ENCODE measurements at places on chromosomes 11 and 22.
A peak's percentile ranks its signal among the peaks of the same experiment; 100 is the strongest.

DNA sequence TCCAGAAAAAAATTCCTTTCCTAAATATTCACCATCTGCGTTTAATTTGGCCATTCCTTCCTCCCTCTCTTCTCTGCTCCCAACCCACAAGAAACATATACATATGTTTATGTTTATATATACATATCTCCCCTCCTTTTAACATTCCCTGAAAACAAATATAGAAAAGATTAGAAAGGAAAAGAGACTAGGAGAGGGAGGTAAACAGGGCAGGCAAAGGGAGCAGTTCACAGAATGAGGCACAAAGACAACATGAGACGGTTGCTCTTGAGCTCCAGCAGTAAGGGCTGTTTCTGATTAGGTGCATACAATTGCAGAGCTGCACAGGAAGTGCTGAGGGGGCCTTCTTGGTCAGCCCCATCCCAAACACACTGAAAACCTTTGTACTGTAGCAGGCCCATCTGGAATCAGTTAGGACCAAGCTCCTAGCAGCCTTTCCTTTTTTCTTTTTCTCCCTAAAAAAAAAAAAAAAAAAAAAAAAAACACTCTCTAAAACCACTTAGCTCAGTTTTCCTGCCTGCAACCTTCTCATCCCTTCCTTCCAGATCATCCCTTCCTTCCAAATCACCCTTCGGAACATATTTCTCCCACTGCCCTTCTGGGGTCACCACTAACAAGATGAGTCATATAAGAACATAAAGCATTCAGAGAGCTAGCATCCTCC, 57.0 kb downstream of the RBFOX2 start:
- no peak for DNase-seq

- no peak for DNase-seq
Measured at GRCh38 chr22:50252082-50253045, 1.3 kb upstream of the HDAC10 start.

- no peak for DNase-seq
Measured at GRCh38 chr11:61020551-61021235, 49.2 kb downstream of the CD6 start.

DNA sequence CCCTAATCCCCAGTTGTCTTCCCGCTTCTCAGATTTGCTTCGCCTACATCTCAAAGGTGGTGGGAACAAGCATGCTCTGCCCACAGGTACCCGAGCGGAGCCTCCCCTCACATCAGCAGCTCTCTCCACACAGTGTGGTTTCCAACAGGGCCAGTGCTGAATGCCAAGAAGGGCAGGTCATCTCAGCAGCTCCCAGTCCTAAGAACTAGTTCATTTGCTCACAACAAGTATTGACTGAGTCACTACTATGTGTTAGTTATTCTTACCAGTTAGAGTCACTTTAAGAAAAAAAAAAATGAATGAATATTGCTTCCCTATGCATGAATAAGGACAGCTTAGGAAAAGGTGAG, 66.2 kb downstream of the THAP12 start:
- no peak for DNase-seq

- no peak for DNase-seq
Measured at GRCh38 chr11:118530180-118530682, 761 bp upstream of the TMEM25 start.

DNA sequence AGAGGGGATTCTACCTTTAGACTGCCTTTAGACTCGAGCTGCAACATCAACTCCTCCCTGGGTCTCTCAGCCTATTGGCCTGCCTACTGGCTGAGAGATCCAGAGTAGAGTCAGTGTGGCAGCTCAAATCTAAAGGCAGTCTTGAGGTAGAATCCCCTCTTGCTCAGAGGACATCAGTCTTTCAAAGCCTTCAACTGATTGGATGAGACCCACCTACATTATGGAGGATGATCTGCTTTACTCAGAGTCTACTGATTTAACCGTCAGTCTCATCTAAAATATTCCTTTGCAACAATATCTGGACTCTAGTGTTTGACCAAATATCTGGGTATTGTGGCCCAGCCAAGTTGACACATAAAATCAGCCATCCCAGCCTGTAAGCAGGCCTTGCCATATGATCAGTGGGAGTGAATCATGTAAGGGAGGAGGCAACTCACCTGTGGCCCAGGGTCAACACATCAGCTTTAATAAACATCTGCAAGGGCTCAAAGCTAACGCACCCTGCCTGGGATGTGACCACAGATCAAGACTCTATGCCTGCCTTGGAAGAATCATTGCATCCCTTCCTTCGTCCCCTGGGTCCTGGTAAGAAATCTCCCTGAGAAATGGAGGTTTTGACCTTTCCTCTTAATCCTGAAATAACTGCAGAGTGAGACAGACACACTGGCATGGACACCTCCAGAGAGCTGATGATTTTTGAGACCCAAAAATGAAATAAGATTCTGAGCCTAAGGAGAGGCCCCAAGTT, 198.0 kb downstream of the DBX1 start:
- no peak for DNase-seq

- no peak for DNase-seq
Measured at GRCh38 chr22:22547692-22548300, 11.3 kb downstream of the PRAME start.

GRCh38 chr11:19962801-19963175, 197.5 kb downstream of the DBX1 start:
- DNase-seq = no peak

DNA sequence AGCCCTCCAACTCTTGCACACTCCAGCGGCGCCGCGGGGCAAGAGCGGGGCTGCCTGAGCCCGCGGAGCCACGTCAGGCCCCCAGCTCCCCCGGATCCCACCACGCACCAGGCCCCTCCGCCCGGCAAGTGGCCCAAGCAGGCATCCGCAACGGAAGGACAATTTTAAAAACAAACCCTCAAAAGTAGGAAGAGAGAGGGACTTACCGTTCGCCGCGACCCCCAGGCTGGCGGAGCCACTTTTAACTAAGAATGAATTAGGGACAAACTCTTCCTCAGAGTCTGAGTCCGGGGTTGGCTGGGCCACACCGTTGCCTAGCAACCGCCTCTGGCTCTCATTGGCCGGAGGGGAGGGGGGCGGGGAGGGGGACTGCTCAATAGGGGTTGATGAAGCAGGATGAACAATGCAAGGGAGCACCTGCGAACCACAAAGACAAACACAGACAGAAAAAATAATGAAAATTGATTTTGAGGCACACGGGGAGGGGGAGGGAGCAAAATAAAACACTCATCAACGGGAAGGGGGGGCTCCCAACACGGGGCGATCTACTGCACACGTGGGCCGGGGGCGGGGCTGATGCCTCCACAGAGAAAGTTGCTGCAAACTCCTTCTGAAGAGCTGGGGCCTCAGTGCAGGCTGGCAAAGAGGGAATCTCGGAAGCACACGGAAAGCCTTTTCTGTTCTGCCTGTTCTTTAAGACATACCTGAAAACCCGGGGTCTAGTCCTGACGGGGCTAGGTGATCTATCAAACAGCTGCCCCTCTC, 387.5 kb upstream of the NARS2 start:
- peak; percentile 64 for DNase-seq

- DNase-seq = no peak
Measured at GRCh38 chr22:36180038-36180880, 19.7 kb upstream of the APOL3 start.

- no peak for DNase-seq
Measured at GRCh38 chr11:1652026-1652425, 22.5 kb downstream of the KRTAP5-5 start.

- no peak for DNase-seq
Measured at GRCh38 chr11:82899186-82899820, 927 bp downstream of the PRCP start.

- no peak for DNase-seq
Measured at GRCh38 chr22:27175021-27175838, 517.8 kb downstream of the MIAT start.

GRCh38 chr11:36110668-36111410, 167.0 kb downstream of the LDLRAD3 start:
- DNase-seq = no peak

- DNase-seq = no peak
Measured at GRCh38 chr11:31959716-31960115, 131.2 kb upstream of the RCN1 start.

GRCh38 chr11:120917559-120918239, 106.2 kb upstream of the TBCEL start:
- no peak for DNase-seq

DNA sequence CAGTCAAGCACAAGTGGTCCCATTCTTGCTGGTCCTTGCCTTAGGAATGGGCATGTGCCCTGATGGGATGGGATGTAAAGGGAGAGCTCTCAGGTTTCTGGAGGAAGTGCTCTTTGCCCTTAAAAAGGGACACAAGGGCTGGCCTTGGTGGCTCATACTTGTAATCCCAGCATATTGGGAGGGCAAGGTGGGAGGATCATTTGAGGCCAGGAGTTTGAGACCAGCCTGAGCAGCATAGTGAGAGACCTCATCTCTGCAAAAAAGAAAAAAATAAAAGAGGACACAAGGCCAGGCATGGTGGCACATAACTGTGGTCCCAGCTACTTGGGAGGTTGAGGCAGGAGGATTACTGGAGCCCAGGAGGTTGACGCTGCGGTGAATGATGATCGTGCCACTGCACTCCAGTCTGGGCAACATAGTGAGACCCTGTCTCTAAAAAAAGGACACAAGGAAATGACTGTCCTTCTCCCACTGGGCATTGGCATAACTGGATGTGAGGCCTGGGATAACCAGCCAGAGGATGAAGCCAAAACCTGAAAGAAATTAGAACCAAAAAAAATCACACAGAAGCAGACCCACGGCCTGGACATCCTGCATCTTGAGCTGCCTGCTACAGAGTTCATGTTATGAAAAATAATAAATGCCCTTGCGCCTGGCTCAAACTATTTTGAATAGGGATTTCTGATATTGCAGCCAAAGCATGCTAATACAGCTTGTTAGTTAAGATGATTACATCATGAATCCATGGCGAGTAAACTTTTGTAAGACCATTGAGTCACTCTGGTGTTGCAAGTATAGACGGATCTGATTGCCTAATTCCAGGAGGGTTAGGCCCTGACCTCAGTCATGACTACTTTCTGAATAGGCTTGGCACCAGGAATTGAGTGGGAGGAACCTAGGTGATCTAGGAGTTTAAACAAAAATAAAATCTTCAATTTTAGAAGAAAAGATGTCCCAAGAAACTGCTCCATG, 12.9 kb upstream of the CRKL start:
- DNase-seq = no peak

- no peak for DNase-seq
Measured at GRCh38 chr22:37818409-37819104, 4.6 kb upstream of the GALR3 start.

- no peak for DNase-seq
Measured at GRCh38 chr11:112835591-112836255, 125.5 kb upstream of the NCAM1 start.

DNA sequence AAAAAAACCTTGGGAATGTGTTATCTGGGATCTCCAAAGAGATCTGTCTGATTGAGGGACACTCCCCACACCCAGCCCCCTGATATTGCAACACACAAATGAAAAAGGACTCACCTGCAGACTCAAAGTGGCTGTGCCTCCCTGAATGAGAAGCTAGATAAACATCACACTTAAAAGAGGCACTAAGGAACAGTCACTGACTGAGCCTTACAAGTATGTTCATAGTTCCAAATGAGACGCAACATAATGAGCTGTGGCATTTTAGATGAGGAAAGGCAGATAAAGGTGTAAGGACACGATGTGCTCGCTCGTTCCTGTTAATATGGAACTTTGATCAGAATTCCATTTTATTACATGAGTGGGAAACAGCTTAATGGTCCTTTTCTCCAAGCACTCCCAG, 21.0 kb upstream of the CFAP300 start:
- no peak for DNase-seq

- no peak for DNase-seq
Measured at GRCh38 chr11:111938687-111939160, 1.6 kb downstream of the DIXDC1 start.

GRCh38 chr11:8207080-8208000, 38.5 kb upstream of the RIC3 start:
- DNase-seq = no peak

DNA sequence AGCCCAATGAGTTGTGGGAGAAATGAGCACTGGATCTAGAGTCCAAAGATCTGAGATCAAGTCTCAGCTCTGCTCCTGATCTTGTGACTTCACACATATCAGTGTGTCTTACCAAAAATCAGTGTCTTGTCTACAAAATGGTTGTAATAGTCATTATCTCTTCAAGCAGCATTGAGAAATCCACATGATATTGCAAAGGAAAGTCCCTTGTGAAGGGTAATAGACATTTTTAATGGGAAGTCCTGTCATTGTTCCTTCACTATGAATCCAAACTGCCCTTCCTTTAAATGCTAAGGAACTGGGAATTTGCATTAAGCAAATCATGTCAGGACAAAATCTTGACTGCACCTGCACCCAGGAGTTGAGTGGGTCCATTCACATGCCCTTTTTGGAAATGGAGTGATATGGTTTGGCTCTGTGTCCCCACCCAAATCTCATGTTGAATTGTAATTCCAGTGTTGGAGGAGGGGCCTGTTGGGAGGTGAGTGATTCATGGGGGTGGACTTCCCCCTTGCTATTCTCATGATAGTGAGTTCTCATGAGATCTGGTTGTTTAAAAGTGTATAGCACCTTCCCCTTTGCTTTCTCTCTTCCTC, 51.1 kb downstream of the COMMD9 start:
- DNase-seq = no peak

- no peak for DNase-seq
Measured at GRCh38 chr11:11173316-11174025, 179.6 kb downstream of the CSNK2A3 start.

- no peak for DNase-seq
Measured at GRCh38 chr22:17271711-17272451, 52.6 kb upstream of the ADA2 start.

- DNase-seq = peak; percentile 45
Measured at GRCh38 chr11:74443071-74443864, 24.1 kb downstream of the KCNE3 start.
